ENCODE measurements at places on chromosomes 6 and 20. TPM values are rescaled to one million over a fixed set of nuclear protein-coding genes. Genes with fewer than 3 reads are reported as not detected.
A peak's percentile ranks its signal among the peaks of the same experiment; 100 is the strongest.

GRCh38 chr6:20811109-20811761 is 277.0 kb downstream of the CDKAL1 start:
- no peak for DNase-seq

DNA sequence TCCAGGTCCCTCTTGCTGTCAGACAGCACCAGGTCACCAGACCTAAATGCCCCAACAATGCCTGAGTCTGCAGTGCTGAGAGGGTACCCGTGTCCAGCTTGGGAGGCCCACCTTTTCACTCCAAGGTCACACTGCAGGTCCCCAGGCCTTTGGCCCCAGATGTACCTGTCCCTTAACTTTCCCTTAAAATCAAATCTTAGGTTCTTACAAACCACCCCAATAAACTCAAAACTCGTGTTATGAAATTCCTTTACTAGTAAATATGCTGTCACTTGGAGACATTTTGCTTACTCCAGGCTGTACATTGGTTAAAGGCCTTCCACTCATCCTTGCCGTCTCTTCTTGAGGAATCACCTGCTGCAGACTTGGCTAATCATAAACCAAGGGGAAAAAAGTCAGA is 165.7 kb upstream of the RREB1 start:
- no peak for DNase-seq

GRCh38 chr6:111972745-111973117 is 81.2 kb upstream of the CCN6 start:
- DNase-seq, result no peak

GRCh38 chr20:62652041-62652893 is 10.0 kb downstream of the SLCO4A1 start:
- DNase-seq, result peak; percentile 96

DNA sequence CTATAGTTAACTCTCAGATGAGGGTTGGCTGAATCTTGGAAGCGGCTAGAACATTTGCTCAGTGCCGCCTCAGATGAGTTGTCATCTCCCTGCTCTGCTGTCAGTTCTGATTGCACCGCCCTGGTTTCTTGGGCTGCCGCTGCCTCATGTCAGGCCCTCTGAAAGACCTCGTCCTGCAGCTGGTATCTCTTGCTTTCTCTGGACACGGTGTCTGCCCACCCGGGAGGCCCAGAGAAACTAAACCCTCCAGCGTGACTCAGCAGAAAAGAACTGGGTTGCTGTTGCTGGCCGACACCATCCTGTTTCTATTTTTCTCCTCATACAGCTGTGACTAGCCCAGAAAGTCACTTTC is 355.4 kb downstream of the CD83 start:
- no peak for DNase-seq

GRCh38 chr6:98777762-98778161 is 56.6 kb upstream of the POU3F2 start:
- no peak for DNase-seq

- no peak for DNase-seq
These were observed 176.5 kb upstream of the GJE1 start for GRCh38 chr6:141956046-141956761.

DNA sequence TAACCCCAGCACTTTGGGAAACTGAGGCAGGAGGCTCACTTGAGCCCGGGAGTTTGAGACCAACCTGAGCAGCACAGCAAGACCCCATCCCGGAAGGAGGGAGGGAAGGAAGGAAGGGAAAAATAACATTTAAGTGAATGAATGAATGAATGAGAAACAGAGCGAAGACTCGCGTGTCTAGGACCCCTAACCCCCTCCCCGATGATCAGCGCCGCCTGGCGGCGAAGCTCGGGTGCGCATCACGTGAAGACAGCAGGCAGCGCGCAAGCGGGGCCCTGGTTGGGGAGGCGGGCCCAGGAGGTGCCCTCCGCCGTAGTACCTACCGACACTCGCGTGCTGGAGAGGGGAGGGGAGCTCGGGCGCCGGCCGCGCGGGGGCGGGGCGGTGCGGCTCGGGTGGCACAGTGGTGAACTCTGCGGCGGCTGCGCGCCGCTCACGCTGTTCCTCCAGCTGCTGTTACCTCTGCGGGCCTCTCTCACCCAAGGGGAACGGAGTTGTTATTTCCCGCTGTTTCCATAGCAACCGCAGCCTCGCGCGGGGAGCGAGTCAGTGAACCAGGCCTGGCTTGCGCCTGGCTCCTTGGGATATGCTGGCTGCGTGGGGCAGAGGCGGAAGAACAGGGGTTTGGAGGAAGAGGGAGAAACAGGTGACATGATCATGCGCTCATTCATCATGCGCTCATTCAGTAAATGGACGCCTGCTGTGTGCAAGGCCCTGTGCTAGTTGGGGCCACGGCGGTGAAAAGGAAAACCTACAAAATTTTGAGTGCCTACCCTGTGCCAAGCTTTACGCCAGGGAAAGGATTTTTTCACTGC is 2.0 kb upstream of the DCDC2 start:
- peak; percentile 48 for DNase-seq

DNA sequence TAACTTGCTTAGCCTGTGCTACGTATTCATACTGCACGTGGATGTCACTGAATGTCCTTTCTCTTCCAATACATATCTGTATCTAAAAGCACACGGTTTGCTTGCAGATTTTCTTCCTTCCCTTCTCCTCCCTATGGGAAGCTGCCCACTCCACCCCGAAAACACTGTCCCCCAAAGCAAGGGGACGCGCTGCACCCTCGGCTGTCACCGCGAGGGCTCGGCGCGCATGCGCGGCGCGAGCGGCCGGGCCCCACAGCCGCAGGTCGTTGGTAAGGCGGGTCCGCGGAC is 659 bp downstream of the TMX4 start:
- DNase-seq, result peak; percentile 79

DNA sequence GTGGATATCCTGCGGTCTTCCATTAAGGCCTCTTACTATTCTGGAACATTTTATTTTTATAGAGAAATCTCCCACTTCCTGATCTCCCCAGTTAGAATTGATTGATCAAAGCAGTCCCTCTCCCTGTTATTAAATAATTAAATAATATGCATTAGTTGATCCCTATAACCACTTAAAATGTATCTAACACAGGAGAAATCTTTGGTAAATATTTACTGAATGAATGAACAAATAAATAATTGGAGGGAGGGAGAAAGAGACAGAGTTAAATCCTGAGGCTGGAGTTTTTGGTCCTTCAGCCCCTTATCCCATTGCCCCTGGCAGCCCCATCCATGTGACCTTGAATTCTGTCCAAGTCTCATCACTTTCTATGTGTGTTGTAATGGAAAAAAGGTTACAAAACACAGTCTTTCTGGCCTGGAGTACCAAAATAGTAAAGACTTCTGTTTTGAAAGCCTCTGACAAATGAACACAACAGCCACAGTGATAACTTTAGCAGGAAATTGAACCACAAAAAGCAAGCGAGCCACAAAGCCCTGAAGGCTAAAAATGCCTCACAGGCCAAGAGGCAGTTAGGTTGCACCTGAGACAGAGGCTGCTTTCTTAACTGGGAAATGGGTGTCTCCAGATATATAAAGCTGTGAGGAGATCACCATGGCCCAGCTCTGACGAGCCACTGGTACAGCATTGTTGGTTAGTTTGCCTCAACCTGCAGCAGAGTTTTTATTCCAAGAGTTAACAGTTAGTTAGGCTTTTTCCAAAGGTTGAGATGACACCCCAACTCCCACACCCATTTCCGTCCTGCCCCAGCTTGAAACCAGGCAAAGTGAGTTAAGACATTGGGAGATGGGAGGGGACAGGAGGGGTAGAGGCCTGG is 11.3 kb downstream of the NT5E start:
- no peak for DNase-seq

- no peak for DNase-seq
These were observed 12.9 kb downstream of the OR2A4 start for GRCh38 chr6:131688286-131688685.

DNA sequence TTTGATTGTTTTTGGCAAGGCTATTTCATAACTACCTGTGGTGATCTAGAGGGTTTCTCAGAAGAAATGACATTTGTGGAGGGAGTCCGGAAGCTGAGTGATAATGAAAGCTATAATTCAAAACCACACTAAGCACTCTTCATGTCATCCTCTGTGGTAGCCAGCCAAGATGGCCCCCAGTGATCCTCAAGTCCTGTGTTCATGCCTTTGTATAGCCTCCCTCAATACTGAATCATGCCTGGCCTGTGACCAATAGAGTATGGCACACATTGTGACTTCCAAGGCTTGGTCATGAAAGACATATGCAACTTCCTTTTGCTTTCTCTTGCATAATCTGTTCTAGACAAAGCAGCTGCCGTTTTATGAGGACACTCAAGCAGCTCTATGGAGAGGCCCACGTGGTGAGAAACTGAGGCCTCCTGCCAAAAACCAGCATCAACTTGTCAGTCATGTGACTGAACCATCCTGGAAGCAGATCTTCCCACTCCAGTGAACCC is 12.8 kb upstream of the DNAAF9 start:
- no peak for DNase-seq

DNA sequence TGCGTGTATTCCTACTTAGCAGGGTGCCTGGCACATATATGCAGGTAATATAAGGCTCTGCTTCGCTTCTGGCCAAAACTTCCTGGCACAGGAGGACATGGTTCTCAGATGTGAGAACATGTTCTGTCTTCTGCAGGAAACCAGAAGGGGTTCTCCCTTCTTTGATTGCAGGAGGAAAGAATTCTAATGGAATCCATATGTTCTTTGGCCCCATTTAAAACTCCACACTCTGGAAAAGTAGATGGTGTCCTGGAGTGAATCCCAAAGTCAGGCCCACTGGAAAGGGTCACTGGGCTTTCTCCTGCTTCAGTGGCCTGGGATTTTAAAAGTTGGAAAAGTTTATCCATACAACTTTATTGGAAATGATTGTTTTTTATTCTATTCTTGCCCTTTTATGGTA is 16.4 kb upstream of the CYP24A1 start:
- DNase-seq, result no peak

- DNase-seq, result no peak
These were observed 169.5 kb downstream of the TASP1 start for GRCh38 chr20:13469262-13469661.

GRCh38 chr6:139338795-139339194 is 35.7 kb downstream of the CITED2 start:
- DNase-seq, result peak; percentile 57

DNA sequence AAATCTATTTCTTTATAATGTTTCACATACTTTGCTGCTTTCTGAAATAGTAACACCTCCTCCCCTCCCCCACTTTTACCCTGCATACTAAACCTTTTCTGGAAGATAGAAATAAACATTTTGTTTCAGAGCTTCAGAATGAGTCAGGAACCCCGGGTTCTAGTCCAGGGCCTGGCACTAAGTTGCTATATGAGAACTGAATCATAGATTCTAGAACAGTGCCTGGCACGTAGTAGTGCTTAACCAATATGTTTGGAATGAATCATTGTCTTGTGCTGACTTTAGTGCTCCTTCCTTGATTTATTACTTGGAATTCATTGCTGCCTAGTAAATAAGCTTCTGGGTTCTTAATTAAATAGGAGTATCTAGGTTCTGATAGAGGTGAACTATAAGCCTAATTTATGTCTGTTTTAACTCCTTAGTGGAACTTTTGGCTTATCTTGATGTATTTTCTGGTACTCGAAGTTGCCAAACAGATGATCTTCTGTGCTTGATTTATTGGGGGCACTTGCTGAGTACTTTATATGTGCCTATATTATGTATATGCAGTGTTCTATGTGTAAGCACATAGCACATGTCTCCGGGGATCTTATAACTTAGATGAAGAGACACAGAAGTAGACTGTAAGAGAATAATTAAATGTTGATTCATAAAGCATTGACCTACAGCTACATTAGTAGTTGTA is 18.6 kb downstream of the TAB2 start:
- DNase-seq, result no peak

DNA sequence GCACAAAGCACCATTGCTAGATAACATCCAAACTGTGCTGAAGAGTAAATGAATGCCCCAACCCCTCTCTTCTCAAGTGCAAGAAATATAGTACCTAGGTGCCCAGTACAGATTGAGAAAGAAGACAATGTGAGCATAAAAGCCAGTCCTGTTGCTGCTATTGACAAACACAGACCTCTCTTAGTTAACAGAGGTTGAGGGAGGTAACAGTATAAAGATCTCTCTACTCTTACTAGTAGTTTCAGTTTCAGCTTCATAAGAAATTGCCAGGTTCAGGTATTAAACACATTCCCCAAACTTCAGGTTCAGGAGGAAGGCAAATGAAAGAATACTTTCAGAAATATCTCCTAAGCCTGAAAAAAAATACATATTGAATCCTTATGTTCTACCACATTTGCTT is 31.4 kb downstream of the TBC1D32 start:
- no peak for DNase-seq

- DNase-seq, result no peak
These were observed 21.6 kb downstream of the TFEB start for GRCh38 chr6:41713650-41714291.

GRCh38 chr6:4788482-4788881 is 12.3 kb downstream of the CDYL start:
- no peak for DNase-seq

DNA sequence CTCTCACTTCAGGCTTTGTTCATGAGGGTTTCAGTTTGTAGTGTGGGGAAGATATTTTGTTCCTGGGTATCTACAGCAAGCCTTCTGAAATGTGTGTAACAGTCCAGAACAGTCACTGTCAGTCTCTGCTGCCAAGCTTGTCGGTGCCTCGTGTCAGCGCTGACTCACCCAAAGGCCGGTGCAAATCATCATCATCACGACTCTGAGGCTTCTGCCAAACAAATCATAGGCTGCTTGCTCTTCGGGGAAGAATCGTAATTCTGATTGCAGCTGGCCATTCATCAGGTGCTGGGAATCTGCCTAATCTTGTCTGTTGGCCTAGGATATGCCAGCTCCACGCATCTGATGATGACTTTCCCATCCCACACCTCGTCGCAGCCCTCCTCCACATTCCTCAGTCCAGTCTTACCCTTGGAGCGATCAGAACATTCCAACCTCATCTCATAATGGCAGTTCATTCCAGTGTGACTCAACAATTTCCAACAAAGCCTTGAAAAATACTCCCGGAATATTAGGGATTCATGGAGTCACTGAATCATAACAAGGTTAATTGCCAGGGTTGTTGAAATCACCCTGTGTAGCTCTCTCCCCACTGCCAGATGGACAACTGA is 40.9 kb downstream of the ALDH8A1 start:
- DNase-seq, result peak; percentile 83

DNA sequence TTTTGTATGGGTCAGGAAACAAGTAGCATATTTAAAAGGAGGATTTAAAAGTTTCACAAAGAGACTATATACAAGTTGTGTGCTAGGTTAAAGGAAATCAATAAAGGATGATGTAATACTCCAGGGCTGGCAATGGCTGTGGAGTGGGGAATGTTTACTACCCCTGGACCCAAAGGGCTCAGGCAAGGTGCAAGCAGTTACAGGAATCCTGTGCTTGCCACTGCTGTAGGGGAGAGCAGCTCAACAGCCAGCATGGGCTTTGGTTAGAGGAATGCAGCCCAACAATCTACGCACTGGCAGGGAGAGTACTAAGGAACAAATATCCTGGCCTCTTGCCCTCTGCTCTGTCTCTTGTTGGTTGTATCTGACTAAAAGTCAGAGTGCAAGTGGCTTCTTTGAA is 1642.2 kb downstream of the KHDRBS2 start:
- no peak for DNase-seq

HSPA1L gene
- polyA plus RNA-seq, result 3.7 TPM

OPN5 gene
- 0.32 TPM for polyA plus RNA-seq

AGPAT4 gene
- 9.1 TPM for polyA plus RNA-seq

SUMO4 gene
- 0.52 TPM for polyA plus RNA-seq

SLC9A8 gene
- 6.7 TPM for polyA plus RNA-seq

PDE10A gene
- 6.3 TPM for polyA plus RNA-seq

RFX6 gene
- not detected for polyA plus RNA-seq

Measured in hindlimb muscle (tissue), 1 donor.